NCI-H460 (cell line): ENCODE measurements at places on chromosomes 5 and 9.
A peak's percentile ranks its signal among the peaks of the same experiment; 100 is the strongest.

DNA sequence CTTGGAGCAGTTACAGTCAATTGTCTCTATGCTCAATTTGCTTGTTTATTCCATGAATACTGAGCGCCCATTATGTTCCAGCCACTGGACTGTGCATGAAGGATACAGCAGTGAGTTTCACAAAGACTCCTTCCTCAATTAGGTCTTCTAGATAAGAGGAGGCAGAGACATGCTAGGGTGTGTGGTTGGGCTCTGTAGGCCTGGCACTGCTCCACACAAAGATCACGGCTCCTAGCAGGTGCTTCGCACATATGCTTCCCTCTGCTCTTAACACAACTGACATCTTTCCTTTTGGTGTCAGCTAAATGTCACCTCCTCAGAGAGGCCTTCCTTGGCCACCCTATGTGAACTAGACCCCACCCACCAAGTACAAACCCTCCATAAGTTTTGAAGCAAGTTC lies 10.9 kb downstream of the IL12B start:
- no peak for DNase-seq

- no peak for DNase-seq
These were observed 396.9 kb downstream of the AGTPBP1 start for GRCh38 chr9:85344901-85345300.

DNA sequence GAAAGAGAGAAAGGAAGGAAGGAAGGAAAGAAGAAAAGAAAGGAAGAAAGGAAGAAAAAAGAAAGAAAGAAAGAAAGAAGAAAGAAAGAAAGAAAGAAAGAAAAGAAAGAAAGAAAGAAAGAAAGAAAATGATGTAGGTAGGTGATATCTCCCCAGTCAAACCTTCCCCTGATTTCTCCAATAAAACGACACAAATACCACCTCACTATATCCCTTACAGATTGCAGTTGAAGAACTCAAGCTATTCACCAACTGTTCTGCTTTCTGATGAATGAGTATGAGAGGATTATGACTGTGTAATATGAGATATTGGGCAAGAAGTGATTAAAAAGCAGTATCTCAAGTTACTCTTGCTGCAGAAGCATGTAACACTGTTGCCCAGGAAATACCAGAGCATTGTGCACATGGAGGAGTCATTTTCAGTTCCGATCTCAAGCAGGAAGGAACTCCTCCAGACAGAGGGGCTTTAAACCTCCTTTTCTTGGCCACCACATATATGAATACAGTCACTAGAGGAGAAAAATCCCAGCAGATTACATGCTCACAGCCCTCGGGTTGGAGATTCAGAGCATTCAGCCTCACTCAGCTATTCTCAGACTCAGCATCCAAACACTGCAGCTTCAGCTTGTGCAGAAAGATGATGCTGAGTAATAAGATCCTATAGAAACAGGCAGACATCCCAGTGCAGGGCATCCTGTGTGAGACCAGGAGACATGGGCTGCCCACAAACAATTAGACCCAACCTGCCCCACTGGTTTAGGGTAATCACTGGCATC lies 61.4 kb downstream of the UGCG start:
- DNase-seq = peak; percentile 77

- no peak for DNase-seq
These were observed 75.9 kb downstream of the SPRY4 start for GRCh38 chr5:142248853-142249462.

DNA sequence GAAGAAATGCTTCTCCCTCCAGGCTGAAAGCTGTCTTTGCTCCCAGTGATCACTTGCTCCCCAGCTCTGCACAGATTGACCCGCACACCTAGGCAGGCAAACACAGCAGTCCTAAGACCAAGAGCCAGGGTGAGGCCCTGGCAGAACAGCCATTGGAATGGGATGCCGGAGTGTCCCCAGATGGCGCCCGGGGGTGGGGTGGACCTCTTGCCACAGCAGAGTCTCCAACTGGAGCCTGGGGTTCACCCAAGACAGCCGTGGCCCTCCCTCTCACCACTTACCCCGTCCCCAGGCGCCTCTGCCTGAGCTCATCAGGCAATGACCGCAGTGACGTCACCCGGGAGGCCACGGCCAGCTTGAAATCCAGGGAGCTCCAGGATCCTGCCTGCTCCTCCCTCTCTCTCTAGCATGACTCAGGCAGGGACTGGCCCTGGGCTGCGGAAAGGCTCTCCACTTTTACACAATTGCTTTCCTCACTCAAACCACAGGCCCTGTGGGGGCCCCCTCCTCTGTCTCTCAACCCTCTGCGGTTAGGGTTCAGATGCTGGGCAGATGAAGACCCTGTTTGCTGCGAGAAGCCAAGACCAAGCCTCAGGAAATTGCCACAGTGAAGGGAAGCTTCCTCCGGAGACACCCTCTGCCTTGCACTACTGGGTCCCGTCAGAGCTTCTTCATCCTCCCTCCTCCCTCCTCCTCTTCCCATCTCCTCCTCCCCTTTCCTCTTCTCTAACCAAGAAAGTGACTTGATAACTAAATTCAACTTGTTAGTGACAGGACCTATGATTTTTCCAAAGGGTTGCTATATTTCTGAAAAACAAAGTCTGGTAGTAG lies 24.3 kb upstream of the PTGES start:
- peak; percentile 97 for DNase-seq

DNA sequence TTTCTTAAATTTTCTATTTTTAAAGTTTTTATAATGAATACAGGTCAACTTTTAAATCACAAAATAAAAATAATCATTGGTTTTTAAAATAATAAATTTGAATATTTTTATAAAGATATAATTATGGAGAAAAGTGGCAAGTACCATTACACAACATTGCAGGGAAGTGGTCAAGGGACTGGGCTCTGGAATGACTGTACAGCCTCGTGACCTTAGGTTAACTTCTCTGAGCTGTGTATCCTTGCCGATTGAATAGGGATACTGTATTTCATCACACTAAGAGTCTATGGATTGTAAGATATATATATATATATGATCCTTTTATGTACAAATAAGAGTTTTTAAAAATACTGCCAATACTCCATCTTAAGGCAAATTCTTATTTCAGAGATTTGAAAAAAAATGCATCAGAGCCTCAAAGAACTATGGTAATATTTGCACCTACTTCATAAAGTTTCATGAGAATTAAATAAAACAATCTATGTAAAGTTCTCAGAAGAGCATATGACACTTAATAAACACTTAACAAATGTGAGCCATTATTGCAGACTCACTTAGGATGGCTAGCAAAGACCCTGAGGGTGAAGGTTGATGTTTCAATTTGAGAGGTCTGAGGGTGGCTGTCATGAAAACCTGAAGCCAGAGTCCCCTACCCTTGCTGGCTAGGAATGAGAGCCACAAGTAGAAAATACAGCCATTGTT lies 136.5 kb downstream of the CCDC192 start:
- DNase-seq = no peak

DNA sequence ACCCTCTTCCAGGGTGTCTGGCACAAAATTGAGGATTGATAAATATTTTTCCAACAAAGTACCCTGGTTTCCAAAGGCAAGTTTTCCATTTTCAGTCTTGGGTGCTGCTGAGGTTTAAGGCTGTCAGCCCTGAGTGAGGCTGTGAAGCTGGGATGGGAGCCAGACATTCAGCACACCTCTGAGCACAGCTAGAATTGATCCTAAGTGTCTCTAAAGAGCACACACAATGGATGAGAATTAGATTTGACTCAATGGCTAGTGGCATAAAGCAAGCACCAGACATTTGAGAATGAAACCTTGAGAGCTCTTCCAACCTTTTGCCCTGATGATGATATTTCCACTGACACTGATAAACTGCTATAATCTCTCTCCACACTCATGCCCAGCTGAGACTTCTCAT lies 131.5 kb downstream of the MARCHF11 start:
- no peak for DNase-seq

GRCh38 chr5:154487541-154487940 lies 9.5 kb upstream of the HAND1 start:
- no peak for DNase-seq

- DNase-seq = no peak
These were observed 52.5 kb upstream of the PTGS1 start for GRCh38 chr9:122318284-122318683.

DNA sequence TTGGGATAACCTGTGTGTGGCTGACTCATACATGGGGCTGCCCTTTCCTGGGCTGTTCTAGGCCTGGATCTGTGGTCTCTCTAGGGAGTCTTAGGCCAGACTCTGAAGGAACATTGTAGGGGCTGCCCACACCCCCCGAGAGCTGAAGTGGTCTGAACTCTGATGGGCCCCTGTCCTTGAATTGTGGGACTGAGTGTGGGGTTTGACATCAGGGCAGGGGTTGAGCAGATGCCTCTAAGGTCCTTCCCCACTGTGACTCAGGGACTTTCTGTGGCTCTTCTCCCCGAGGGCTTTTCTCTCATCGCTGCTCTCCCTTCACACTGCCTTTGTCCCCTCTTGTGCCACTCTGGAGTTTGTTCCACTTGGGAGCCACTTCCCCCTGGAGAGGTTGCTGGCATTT lies 215.0 kb downstream of the MELK start:
- no peak for DNase-seq

GRCh38 chr5:18985171-18985758 lies 1002.7 kb downstream of the CDH18 start:
- no peak for DNase-seq
